Hematopoietic multipotent progenitor cell treated with erythropoietin and hydrocortisone succinate and interleukin-3 and kit ligand, for 17 days (in vitro differentiated cells): ENCODE measurements at places on chromosomes 7 and 10.

DNA sequence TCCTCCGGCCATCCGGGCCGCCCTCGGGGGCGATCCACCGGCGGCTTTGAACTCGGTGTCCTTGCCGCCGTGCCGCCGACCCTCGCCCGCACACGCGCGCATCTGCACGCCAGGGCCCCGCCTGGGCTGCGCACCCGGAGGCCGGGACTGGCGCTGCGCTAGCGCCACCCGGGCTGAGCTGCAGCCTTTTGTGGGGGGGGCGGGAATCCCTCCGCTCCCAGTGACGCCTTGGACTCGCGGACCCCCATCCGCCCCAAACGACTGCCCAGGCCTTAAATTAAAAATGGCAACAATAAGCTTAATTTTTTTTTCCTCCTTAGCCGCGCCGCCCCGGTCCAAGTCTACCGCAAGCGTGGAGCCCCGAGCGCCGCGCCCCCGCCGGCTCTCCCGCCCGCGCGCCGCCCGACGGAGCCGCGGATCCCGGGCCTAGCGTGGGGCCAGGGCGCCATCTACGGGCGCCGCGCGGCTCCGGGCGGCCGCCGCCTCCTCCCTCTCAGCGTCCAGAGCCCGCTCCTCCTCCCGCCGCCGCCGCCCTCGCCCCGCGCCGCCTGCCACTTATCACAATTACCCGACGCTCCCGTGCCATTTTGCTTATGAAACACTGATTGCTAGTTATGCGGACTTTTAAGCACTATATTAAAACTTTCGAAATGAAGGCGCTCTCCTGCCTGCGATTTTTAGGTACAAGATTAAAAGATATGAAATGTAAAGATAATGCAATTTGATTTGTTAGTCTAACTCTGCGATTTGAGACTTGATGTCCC, 7.5 kb upstream of the EBF3 start:
- no peak for DNase-seq

DNA sequence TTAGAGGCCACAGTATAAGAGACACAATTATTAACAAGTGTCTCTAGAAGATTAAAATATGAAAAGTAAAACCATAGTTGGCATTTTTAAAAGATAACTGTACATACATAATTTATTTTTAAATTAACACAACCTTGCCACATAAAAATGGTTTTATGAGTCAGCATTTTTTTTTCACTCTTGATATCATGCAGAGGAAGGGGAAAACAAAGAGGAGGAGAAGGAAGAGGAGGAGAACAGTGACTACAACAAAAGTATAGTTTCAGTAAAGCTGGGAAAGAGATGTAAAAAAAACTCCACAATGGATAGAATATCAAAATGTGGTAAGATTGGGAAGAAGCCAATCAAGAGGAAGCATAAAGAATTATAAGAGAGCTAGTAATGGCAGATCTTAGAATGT, 34.0 kb downstream of the CH25H start:
- DNase-seq = no peak

DNA sequence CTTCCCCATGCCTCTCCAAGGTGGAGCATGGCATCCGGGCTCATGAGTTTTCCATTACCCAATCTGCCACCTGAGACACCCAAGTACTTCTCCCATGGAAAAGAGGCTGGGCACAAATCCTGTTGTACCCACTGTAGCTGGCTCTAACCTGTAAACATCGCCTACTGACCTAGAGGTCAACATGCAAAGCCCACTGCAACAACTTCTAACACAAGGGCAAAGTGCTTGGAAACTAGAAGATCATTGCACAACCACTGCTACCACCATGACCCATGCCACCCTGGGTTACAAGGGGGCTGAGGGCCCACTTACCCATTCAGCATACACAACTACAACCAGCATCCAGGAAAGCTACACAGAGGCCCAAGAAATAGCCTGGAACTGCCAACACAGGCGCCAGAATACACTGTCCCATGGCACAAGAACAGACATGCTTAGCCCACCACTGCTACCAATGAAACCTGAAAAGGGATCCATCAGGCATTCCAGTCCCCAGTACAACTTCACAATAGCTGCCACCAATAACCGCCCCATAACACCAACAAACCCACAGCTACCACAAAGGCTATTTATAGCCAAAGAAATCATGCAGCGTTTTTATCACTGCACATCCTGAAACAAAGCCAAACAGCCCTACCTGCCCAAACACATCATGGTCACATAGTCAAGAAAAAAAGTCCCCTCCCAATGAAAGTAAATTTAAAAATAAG, 63.4 kb downstream of the RNF32 start:
- no peak for DNase-seq

GRCh38 chr10:112755446-112756234, 194.4 kb upstream of the TCF7L2 start:
- no peak for DNase-seq

DNA sequence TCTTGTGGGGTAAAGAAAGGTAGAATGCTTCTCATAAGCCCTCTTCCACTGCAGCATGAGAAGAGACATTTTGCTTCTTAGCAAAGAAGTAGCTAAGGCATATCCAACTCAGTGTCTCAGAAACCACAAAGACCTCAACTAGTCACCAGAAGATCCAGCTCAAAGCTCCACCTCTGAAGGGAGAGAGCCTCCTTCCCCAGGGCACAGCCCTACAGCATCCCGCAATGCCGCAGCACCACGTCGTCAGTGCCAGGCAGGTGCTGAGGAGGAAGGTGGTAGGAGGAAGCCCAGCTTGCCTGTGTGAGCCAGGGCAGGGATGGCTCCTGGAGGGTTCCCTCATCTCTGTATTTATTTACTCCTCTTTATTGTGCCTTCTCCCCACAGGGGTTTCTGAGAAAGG, 385.6 kb upstream of the NPVF start:
- no peak for DNase-seq

- DNase-seq = no peak
Measured at GRCh38 chr7:27248911-27249723, 6.5 kb downstream of the EVX1 start.

- DNase-seq = no peak
Measured at GRCh38 chr7:80902019-80902418, 16.8 kb downstream of the SEMA3C start.

DNA sequence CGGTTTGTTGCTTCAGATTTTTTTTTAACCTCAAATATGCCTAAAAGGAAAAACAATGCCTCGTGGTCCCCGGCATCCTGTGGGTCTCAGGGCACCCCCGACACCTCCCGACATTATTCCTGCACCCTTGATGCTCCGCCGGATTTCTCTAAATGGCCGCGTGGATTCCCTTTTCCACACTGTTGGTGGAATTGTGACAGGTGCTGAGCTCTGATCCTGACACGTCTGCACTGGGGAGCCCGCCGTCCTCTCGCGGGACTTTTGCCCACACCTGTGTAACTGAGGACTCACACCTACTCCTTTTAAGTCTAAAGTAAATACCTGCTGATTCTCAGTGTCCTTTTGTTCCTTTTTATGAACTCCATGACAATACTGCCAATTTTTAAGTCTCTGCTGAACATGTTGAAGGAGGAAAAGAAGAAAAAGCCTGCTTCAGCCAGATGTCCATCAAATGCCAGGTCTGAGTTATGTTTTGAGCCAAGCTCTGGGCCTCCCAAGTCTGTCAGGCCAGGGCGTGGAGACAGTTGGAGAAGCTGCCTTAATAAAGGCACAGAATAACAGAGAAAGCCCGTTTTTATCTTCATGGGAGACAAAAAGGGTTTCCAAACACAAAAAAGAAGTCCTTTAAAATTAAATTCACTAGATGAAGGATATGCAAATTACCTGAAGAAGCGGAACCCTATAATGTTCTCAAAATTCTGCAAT, 568.2 kb downstream of the DNAJB6 start:
- no peak for DNase-seq

GRCh38 chr7:79529881-79530235, 76.4 kb upstream of the MAGI2 start:
- no peak for DNase-seq

GRCh38 chr7:118109607-118110006, 74.4 kb upstream of the LSM8 start:
- DNase-seq = no peak

DNA sequence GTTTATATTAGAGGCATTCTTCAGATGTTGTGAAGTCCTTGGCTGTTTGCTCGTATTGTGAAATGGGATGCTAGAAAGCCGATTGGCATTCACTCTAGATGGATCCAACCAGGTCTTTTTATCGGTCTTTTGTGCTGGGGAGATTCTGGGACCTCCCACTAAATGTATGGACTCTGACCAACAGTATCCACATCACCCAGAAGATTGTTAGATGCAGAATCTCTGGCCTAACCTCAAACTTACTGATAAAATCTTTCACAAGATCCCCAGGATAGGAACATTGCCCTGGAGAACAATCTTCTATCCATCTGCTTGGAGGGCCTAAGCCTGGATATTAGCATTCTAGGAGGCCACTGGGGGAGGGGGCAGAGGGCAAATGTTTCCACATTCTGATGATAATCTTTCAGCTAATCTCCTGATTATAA, 160.9 kb downstream of the PLXDC2 start:
- DNase-seq = no peak

DNA sequence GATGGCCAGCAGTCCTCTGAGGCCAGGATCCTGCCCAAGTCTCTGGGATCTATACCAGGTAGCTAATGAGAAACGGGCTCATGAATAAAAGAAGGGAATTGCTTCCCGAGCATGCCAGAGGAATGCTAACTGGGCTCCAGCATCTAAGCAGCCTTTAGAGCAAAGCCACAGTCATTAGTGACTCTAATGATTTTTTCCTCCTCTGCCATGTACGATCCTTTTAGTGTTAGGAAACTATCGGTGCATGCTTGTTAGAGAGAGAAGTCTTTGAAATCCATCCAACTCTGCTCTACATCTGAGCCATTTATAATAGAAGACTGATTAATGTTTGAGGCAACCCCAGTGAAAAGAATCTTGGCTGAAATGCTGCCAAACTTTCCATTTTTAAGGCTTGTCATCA, 124.9 kb upstream of the TCERG1L start:
- DNase-seq = no peak

DNA sequence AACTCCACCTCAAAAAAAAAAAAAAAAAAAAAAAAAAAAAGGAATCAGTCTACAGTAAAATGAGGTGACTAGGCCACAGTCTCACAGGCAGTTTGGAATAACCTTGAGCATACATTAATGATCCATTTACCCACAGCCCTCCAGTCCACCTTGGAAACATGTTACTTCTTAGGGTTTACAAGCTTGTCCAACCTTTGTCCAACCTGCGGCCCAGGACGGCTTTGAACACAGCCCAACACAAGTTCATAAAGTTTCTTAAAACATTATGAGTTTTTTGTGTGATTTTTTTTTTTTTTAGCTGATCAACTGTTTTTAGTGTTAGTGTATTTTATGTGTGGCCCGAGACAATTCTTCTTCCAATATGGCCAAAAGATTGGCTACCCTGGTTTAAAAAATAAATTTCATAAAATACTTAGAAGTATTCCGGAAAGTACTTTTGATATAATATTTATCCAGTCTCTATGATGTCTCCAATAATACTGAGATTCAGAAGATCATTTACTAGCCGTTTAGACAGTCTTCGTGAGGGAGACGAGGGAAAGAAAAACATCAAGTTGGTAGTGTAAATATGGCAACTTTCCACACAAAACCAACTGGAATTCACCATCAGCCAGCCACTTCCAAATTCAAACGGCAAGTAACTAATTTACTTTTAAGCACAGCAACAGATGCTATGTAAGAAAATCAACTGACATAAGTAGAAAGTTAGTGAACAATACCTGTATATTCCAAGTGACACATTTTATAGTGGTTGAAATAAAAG, 9.9 kb downstream of the BAZ1B start:
- no peak for DNase-seq

DNA sequence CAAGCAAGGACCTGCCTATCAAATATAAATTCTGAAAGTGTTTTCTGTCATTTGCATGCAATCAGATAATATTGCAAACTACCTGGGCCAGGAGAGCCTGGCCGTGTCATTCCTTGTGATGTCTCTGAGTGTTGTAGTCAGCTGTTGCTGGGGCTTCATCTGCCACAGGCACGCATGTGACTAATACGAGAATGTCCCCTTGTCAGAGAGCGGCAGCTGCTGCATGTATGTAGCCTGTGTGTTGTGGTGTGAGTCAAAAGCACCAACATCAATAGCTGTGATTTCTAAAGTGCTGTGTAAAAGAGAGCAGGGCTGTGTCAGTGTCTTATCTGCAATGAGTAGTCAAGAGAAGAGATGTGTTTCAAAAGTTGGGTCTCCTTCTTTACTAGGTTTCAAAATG, 155.4 kb downstream of the POU6F2 start:
- no peak for DNase-seq

DNA sequence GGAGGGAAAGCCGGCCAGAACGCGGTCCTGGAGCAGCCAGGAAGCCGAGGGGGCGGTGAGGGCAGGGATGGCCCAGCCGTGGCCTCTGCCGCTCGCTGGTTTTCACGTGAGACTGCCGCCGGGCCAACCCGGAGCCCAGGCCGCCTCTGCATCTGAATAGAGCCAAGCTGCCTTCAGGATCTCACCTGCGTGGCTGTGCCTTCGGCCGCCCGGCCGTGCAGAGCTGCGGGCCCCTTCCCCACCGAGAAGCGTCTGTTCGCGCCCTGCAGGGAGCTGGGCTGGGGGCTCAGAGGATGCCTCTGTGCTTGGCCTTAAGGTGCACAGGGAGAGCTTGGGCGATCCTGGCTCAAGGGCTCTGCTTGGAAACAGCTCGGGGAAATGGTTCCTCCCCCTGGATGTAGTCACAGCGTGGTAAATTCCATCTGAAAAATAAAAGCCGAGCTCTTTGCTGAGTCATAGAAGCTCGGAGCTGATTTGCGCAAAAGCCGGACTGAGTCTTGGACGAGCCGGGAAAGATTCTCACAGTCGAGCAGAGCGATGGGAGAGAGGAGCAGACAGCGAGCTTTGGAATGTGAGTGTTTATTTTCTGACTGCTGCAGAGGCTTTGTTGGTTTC, at the start of gene JAKMIP3:
Gene JAKMIP3 (plus strand): TSS at position 456 of the 615 bp plus-strand sequence. CDS start 38,863 bp downstream, outside the sequence.
- no peak for DNase-seq

- DNase-seq = no peak
Measured at GRCh38 chr10:110805292-110805691, 66.4 kb upstream of the PDCD4 start.

GRCh38 chr10:110349831-110350230, 45.1 kb upstream of the SMNDC1 start:
- no peak for DNase-seq
